ENCODE measurements at places on chromosomes 16 and 17.

GRCh38 chr17:34620458-34620857 is 41.1 kb downstream of the TMEM132E start:
- no peak for DNase-seq

DNA sequence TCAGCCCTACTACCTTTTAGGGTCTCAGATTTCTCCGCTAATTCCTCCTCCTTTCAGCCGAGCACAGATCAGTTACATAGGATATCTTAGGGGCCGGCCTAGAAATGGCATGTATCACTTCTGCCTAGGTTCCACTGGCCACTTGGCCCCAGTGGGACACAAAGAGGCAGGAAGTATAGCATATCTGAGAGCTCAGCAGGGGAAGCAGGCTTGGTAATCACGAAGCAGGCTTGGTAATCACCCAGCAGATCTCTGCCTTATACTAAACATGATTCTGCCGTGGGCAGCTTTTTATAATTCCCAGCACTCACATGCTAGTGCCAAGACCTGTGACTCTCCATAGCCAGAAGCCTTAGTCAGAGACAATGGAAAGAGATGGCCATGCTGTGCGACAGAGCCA is 59.6 kb upstream of the CACNG5 start:
- DNase-seq, result no peak

DNA sequence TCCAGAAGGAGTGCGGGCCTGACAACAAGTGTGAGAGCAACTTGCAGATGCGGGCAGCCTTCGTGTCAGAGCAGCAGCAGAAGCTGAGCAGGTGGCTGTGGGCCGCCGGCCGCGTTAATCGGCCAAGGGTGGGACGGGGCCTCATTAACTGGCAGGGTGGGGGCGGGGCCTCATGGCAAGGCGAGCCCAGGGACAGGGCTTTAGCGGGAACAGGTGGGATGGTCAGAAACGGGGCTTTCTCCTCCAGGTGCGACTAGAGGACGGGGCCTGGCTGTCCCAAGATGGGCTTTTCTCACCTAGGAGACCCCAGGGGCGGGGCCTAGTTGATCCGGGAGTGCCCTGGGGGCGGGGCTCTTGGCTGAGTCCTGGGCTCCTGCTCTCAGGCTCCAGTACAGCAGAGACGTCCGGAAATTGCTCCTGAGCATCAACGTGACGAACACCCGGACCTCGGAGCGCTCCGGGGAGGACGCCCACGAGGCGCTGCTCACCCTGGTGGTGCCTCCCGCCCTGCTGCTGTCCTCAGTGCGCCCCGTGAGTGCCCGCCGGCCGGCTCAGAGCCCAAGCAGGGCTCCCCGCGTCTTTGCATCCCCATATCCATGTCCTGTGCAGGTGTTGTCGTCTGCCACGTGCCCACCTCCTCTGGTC is 18.4 kb upstream of the PDK2 start:
- no peak for DNase-seq

DNA sequence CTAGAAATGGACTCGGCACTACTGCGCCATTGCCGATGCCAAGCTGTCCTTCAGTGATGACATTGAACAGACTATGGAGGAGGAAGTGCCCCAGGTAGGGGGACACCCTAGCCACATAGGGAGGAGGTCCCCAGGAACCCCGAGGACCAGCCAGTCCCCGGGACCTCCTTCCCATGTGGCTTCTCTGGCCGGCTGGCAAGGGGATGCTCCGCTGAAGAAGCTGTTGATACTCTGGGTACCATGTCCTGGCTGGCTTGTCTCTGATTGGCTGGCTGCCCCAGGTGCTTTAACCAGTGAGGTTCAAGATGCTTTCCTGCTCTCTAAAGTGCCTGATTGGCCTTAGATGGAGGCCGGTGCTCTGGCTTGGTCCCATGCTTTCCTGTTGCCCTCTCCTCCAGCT is 103.6 kb downstream of the SDR42E1 start:
- DNase-seq, result no peak

GRCh38 chr17:40632216-40632615 is 15.4 kb downstream of the SMARCE1 start:
- no peak for DNase-seq

Measured in activated gamma-delta T cell (primary cell).